ENCODE measurements at places on chromosomes 5 and 9.

DNA sequence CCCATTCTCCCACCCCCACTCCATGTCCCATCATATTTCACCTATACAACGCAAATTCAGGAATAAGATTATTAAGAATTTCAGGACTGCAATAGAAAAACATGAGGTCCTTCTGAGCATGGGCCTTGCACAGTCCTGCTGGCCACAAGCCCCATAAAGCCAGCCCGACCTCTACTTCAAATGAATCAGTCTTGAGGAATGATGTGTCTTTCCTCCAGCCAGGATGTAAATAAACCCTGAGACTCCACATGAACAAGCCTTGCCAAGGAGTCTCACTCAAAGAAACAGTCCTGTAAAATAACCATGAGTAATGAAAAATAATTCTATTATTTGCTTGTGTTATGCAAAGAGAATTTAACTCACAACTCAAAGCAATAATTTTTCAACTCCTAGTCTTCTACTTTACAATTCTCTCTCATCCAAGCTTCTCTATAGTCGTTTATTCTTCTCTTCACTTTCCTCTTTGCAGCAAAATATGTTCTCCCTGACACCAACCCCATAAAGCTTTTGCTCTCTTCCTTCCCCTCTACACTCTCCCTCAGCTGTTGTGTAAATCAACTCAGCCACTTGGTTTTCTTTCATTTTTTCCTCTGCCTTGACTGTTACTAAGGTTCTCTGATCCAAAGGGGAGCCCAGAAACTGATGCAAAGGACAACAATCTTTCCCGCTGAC, 140.1 kb upstream of the MOCS2 start:
- no peak for DNase-seq

- no peak for DNase-seq
Observed at GRCh38 chr5:10789726-10790125, 28.7 kb upstream of the DAP start.

DNA sequence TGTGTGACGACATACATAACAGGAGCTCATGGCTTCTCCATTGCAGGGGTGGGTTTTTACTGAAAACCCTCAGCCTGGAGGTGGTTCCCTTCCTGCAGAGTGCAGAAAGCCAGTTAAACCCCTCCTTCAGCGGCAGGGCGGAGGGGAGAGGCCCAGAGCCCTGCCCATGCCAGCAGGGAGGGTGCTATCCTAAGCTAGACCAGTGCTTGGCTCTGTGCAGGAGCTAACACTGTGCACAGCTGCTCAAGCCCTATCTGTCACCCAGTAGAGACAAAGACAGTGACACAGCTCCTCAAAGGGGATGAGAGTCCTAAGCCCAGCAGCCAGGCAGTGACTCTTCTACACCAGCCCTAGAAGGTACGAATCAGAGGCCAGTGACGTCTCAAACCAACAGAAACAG, 70.0 kb upstream of the ZSWIM6 start:
- no peak for DNase-seq

- no peak for DNase-seq
Observed at GRCh38 chr5:157443041-157443549, 16.9 kb upstream of the NIPAL4 start.

GRCh38 chr5:179488975-179489374, 61.4 kb upstream of the RUFY1 start:
- no peak for DNase-seq

- DNase-seq: peak; percentile 57
Observed at GRCh38 chr5:142600611-142601358, 85.1 kb downstream of the FGF1 start.

GRCh38 chr9:108933231-108933717, 650 bp downstream of the ELP1 start:
- DNase-seq: no peak

DNA sequence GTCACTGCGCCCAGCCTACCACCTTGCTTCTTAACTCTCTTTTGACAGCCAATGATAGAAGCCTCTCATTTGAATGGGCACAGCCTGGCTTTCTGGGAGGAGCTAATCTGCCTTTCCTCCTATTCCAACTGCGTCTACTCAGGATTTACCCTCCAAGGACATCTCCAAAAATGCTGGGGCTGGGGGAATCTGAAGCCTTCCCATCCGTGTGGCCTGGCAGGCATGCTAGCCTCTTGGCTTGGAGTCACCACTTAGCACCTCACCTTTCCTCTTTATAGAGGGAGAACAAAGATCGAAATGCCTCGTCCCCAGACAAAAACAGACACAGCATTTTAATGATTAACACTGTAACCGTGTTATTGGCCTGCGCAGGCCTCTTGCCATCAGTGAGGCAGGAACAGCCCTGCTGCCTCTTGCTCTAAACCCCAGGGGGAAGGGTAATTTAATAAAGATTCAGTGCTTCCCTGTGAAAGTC, 108.2 kb upstream of the KLF4 start:
- peak; percentile 49 for DNase-seq

DNA sequence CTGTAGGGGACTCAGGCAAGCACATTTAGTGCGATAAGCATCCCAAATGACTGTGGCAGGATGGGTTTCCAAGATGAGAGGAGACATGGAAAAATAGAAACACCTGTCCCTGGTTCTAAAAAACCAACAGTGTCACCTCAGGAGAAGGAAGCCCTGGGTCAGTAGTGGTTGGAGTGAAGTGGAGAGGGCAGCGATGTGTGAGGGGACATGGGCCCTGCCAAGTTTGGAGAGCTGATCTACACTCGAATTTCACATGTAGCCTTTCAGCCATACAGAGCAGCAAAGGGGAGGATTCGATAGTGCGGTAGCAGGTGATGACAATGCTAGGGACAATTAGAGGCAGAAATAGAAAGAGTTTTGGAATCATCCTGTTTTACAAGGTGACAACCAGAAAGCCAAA, 32.6 kb upstream of the LHX2 start:
- no peak for DNase-seq

- DNase-seq: no peak
Observed at GRCh38 chr5:80220245-80220897, 35.5 kb downstream of the SERINC5 start.

DNA sequence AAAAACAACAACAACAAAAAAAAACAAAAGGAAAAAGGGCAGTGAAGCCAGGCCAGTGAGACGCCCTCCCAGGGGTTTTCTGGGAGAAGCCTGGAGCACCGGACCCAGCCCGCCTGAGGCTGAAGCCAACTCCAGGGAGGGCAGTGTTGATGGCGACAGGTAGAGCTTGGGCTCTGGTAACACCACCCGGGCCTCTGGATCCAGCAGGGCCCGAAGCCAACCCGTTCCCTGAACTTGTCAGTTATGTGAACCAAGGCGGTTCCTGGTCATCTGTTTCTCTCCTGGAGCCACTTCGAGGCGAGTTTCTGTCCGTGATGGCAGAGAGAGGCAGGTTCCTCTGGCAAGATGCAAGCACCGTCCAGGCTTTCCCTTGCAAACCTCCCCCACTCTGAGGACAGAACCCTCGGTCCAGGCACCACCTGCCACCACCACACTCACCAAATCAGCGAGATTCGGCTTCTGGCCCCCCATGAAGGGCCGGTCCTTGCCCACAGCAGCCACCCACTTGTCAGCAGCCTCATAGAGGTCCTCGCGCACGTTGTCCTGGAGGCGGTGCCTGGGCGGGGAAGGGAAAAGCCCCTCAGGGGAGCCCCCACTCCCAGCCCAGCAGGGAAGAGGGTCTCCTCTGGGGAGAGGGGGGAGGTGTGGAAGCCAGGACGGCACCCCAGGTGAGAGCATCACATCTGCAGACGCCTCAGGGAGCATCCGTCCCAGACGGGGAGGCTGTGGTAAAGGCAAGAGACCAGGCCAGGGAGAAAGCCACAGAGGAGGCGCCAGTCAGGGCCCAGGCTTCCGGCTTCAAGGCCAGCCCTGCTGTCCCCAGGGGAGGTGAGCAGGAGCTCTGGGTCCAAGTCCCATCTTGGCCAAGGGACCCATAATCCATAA, 5.4 kb downstream of the PTGES2 start:
- DNase-seq: no peak

DNA sequence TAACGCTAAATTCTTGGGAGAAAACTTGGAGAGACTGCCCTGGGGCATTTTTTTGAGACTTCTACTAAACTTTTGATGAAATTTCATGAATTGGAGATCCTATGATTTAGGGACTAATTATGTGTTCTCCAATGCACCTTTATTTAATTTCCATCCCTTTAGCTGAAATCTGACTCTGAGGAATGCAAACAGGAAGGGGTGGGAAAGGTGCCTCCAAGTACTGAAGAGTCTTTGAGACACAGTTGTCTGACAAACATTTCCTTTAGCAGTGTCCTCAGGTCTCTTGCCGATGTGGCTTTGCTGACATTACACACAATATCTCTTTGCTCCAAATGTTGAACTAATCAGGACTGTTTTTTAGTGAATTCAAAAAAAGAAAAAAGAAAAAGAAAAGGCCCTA, 76.9 kb downstream of the LIX1 start:
- DNase-seq: no peak

DNA sequence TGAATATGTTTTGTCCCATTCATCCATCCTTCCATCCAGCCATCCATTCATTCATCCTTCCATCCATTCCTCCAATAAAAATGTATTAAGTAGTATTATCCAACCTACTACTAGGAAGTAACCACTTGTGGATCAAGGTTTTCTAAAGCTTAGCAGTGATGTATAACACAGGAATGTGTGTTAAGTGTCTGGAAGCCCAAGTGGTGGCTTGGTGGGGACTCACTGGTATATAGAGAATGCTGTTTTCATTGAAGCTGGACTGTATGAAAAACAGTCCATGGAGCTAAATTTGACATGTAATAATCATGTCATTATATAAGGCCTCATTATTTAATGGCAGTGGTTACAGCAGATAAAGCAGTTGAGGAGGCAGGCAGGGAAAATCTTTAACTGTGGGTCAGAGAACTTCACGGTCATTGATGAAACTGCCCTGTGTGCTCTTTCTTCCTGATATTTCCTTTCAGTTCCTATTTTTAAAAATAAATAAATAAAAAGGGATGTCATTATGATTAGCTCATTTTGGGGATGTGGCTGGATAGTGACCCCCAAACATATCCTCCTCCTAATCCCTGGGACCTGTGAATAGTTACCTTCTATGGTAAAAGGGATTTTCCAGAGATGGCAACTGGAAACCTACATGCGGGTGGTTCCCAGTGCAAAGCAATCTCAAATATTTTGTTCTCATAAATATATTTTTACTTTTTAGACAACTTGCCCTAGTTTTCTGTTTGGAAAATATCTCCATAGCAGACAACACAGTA, 82.3 kb downstream of the DAPK1 start:
- DNase-seq: no peak

DNA sequence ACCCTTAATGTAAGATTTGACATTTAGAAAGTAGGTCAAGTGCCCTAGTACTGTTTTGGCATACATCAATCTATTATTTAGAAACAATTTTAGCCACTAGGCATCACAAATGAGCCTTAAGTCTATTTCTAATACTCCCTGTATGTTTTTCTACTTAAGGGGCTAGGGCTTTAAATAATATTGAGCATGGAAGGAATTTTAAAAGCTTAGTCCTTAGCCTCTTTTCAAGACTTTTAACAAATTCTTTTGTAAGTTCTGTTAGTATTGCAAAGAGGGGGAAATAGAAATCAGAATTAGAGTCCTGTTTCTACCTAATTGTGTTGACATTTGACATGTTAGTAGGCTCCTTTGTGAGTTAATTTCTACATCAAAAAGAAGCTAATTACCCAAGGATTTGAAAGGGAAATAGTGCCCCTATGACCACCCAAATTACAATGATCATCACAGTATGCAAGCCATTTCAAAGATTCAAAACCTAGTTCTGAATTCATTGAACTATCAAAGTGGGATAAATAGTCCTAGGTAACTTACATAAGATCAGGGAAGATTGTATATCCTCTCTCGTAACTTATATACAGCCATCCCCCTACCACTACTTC, 647.8 kb upstream of the ACO1 start:
- DNase-seq: no peak

Measured in mucosa of gallbladder (tissue), 1 donor.